ENCODE measurements at places on chromosomes 16 and 17.
A peak's percentile ranks its signal among the peaks of the same experiment; 100 is the strongest.

DNA sequence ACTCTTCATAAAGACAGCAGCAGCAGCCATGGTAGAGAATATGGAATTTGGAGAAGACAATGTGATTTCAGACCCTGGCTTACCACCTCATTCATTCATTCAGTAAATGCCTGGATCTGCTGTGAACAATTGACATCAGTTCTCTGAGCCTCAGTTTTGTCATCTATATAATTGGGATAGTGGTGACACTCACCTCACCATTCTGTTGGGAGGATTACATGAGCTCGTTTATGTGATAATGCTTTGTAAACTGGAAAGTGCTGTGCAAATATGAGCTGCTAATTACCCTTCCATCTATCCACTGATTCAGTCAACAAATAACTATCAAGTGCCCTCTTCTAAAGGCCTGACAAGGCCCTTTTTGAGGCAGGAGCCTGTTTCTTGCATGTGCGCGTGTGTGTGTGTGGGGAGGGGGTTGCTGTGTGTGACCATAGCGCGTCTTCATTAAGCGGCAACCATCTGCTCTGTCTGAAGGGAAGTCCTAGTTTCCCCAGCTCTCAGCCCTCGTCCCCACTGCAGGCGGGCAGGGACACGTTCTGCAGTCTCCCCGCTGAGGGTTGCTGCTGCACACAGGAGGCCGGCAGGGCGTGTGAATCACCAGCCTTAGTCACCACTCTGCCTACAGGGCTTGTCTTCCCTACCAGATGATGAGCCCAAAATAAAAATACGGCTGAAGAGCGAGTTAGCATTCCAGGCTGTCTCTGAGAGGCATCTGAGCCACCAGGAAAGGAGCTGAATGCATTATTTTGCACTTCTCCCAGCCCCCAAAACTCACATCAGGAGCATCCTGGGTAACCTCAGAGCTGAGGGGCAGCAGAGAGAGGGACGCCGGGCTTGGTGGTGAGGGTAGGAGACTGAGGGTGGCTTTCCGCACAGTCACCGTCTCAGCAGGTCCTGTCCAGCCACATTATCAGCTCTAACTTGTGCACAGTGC is 19.9 kb downstream of the ARL4D start:
- DNase-seq = no peak

DNA sequence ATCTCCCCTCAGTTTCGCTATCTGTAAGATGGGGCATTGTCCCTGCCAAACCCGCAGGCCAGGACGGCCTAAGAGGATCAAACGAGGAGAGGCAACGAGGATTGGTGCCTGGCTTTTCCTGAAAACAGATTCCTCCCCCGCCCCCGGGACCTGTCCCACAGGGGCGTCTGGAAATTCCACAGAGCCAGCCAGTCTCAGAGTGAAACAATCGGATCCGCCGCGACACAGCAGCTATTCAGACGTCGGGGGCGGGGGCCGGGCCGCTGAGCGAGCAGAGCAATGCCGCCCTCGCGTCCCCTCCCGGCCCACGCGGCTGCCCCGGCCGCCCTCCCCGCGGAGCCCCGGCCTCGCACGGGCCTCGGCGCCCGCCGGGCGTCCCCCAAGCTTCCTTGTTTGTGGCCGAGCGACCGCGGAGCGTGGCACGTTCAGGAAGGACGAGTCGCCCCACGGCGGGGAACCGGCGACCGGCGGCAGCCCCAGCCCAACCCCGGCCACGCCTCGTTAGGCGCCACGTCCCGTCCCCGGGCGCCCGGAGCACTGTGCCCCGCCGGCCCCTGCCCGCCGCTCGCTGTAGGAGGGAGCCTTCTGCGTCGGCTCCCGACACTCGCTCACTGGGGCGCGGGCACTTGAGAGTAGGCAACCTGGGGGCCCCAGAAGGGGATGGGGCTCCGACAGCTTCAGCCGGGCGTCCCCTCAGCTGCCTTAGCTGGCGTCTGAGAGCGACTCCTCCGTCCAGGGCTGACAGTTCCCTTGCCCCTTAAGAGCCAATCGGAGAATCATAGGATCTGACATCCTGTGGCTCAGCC is 29.6 kb upstream of the PHOSPHO1 start:
- peak; percentile 59 for DNase-seq

DNA sequence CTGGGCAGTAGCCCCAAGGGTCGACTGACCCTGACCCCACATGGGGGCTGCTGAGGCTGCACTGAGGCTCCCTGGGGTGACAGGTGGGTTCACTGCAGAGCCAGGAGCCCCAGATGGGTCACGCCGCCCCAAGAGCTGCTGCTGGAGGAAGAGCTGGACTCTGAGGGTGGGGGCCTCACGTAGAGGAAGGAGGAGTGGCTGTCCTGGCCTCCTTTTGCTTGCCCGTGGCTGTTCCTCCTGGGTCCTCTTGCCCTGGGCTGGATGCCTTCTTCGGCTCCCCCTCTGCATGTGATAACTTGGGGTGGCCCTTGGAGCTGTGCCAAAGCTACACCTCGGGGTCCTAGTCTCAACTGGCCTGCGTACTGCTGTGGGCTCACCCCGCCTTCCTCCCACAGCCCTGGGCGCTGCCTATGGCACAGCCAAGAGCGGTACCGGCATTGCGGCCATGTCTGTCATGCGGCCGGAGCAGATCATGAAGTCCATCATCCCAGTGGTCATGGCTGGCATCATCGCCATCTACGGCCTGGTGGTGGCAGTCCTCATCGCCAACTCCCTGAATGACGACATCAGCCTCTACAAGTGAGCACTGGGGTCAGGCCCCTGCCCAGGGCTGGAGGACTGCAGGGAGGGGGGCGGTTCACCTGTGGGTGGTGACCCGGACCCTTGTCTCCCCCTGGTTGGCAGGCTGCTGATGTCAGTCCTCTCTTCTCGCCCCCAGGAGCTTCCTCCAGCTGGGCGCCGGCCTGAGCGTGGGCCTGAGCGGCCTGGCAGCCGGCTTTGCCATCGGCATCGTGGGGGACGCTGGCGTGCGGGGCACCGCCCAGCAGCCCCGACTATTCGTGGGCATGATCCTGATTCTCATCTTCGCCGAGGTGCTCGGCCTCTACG is 1.1 kb upstream of the AMDHD2 start:
- no peak for DNase-seq

GRCh38 chr17:73833775-73834488 is 189.7 kb upstream of the SDK2 start:
- no peak for DNase-seq

- DNase-seq = no peak
These were observed at the start of gene SLFN14 for GRCh38 chr17:35560703-35561102. Gene SLFN14 (minus strand): TSS chr17:35560819. CDS start chr17:35558062, 2,757 bp downstream.

- no peak for DNase-seq
These were observed 227.3 kb downstream of the IRX3 start for GRCh38 chr16:54059319-54059718.

DNA sequence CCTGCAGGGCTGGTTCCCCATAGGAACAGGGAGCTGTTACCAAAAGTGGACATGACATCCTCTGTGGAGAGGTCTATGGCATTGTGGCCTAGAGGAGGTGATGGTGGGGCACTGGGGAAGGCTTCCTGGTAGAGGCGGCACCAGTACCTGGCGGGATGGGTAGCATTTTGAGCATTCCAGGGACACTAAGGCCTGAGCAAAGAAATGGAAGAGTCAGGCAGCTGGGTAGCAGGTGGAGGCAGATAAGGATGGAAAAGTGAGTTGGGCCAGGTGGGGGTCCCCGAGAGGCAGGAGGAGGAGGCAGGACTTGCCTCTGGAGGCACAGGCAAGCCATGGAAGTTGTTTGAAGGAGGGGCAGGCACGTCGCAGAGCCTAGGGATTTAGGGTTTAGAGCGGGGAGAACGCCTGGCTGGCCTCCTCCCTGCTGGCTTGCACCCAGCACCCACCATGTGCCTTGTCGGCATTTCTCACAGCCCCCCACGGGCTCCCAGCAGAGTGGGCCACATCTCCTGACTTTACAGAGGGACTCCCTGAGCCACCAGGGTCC is 5.1 kb upstream of the ADCY7 start:
- no peak for DNase-seq

GRCh38 chr17:65900216-65900615 is 291.7 kb downstream of the CEP112 start:
- DNase-seq = no peak

DNA sequence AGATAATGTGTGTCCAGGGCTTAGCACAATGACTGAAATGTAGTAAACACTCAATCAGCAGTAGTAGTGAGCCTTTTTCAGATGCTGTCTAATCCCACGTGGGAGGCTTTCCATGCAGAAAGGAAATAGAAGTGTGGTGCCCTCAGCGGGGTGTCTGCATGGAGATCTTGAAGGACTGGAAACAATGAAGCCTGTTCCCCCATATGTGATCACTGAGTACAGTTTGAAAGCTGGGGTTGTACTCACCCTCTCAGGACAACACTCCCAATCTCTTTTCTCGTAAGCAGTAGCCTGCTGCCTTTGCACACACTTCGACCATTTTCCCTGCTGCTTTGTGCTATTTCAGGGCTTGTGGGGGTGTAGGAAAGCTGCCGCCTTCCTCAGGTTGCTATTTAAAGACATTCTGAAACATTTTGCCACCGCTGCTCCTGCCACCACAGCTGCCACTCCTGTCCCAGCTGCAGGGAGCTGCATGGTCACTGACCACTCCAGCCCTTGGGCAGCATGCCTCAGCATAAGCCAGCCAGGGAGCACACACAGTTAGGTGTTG is 40.6 kb upstream of the HAS3 start:
- DNase-seq = no peak

DNA sequence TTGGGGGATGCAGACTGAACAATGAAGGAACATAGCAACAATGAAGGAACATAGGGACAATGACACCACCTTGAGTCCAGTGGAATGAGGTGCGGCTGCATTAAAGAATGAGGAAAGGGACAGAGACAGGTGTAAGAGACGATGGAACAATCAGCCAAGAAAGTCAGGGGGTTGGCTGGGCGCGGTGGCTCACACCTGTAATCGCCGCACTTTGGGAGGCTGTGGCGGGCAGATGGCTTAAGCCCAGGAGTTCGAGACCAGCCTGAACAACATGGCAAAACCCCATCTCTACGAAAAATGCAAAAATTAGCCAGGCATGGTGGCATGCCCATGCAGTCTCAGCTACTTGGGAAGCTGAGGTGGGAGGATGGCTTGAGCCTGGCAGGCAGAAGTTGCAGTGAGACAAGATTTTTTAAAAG is 13.6 kb upstream of the CBFB start:
- DNase-seq = no peak

All from stimulated activated CD8-positive, alpha-beta memory T cell treated with anti-CD3 and anti-CD28 coated beads, Interleukin-15, amount 100 ng/mL, for 4 hours (primary cell).